SK-N-SH (cell line): ENCODE measurements at places on chromosomes 5 and 9. TPM values are rescaled to one million over a fixed set of nuclear protein-coding genes. Genes with fewer than 3 reads are reported as not detected.
A peak's percentile ranks its signal among the peaks of the same experiment; 100 is the strongest.

ITGA1 gene
- polyA plus RNA-seq, result 7.7 and 9.9 TPM in 2 replicates

DNA sequence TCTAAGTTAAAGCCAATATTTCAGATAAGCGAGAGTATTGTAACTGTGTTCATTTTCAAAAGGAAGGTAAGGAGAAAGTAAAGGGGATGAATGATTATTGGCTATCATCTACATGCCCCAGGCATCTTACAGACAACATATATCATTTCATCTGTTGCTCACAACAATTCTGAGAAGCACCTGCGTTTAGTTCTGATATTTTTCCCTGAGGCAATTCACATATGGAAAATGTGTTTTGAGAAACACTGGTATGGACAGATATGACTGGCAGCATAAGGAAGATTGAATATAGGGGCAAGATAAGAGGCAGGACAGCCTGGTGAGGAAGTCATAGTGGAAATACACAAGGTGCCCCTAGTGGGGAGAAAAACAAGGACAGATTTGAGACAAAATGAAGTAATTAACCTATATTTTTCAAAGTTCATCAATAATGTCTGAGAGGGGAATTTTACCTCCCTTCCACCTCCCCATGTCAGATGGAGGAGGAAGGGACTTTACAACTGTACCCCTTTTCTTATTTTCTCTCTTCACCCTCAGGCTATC lies 87.7 kb upstream of the TRIM32 start:
- DNase-seq, result peak; percentile 33
- H3K36me3 ChIP-seq, result no peaks in the 10 kb centered on the region
- no peak overlapping the region for H3K4me3 ChIP-seq
- peak overlapping the region; percentile 48 for H3K27ac ChIP-seq
- H3K27me3 ChIP-seq, result no peaks in the 10 kb centered on the region

DRD1 gene
- polyA plus RNA-seq, result 0.02 TPM in 1 of 2 replicates, not detected in the other

CARTPT gene
- polyA plus RNA-seq, result not detected in 2 replicates

DNA sequence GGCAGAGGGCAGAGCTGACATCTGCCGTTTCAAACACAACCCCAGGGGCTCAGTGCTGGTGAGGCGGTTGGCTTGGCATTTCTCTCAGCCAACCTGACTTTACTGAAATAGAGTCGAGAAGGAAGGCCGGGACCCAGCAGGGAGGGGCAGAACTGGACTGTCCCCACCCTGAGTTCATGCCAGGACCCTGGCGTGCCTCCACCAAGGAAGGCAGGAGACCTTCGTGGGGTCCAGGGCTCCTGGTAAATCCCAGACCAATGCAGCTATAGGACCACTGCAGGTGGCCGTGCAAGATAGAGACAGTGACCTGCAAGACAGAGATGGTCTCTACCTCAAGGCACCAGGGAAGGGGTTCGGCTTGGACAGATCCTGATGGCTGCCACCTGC lies 132.9 kb downstream of the ROR2 start:
- no peak overlapping the region for H3K4me3 ChIP-seq
- H3K27ac ChIP-seq, result no peak overlapping the region
- no peaks in the 10 kb centered on the region for H3K27me3 ChIP-seq
- no peak for DNase-seq
- H3K4me1 ChIP-seq, result peaks cover 23% of the 10 kb centered on the region; the same call in 1 of the 2 replicates

WDR38 gene
- not detected in 2 replicates for polyA plus RNA-seq

DNA sequence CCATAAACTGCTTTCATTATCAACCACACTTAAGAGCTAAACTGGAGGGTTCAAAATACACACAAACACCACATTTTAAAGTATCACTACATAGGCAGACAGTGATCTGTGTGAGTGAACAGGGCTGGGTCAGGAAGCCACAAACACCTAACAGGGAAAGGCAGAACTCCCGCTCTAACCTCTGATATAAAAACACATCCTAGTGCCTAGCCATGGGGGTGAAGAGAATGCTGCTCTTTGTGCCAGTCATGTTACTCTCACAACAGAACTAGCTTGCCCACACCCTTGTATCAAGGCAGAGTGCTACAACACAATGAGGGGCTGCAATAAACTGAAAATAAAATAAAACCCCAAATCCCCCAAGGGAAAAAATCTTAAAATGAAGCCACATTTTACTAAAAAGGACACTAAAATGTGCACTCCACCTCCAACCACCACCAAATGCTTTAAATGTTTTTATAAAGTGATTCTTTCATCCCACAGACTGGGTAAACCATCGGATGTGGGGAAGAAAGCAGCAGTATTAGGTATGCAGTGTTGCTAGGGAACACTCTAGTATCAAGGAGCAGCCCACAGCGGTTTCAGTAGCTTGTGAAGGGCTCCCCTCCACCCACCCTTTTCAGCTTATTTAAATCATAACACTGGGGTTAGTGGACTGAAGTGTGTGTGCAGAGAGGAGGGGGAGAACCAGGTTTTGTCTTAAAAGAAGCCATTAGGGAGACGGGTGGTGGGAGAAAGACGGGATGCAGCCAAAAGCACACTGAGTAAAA lies 64.5 kb downstream of the TMEM161B start:
- no peak overlapping the region for H3K27ac ChIP-seq
- no peak overlapping the region for H3K4me3 ChIP-seq
- H3K4me1 ChIP-seq, result no peaks in the 10 kb centered on the region; the same call in 1 of the 2 replicates

DNA sequence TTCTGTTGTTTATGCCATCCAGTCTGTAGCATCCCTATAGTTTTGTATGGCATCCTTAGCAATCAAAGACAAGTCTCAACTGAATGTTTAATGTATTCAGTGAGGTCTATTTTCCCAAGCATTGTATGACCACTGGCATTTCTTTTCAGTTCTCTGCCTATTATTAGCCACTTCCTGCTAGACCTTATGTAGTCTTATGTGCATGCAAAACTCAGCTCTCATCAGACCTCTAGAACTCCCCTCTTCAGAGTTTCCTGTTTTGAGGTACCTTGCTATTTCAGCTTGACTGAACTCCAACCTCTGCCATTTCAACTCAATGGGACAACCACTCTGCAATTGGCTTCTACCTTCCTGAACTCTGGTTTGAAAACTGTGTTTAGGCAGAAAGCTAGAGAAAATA lies 113.2 kb downstream of the SLC25A46 start:
- H3K36me3 ChIP-seq, result no peaks in the 10 kb centered on the region
- no peaks in the 10 kb centered on the region for H3K27me3 ChIP-seq
- no peak overlapping the region for H3K4me3 ChIP-seq
- H3K27ac ChIP-seq, result 0 out of 2 replicates have a peak overlapping the region, but pooled peaks have one; percentile 3
- no peak for DNase-seq
- H3K4me1 ChIP-seq, result no peaks in the 10 kb centered on the region; the same call in 1 of the 2 replicates

ADGRD2 gene
- 0.05 and 0.10 TPM in 2 replicates for polyA plus RNA-seq

DNA sequence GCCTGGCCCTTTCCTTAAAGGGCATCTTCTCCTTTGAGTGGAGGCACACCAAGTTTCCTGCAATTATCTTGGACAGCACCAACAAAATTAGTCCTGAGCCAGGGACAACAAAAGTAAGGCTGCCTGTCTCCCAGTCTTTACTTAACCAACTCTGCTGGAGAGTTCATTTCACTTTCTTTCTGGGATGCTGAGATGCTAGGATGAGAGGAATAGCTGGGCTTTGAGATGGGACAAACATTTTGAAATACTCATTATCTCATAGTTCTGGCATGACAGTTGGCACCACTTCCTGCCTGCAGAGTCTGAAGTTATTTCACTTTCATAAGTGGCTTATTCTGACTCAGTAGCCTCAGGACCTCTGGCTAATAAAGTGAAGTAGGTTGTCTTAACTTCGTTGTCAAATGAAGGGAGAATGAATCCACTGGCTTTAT lies 157.0 kb downstream of the C9orf152 start:
- no peaks in the 10 kb centered on the region; the same call in 1 of the 2 replicates for H3K36me3 ChIP-seq
- peak overlapping the region; percentile 92 for H3K27ac ChIP-seq
- H3K27me3 ChIP-seq, result no peaks in the 10 kb centered on the region

DNA sequence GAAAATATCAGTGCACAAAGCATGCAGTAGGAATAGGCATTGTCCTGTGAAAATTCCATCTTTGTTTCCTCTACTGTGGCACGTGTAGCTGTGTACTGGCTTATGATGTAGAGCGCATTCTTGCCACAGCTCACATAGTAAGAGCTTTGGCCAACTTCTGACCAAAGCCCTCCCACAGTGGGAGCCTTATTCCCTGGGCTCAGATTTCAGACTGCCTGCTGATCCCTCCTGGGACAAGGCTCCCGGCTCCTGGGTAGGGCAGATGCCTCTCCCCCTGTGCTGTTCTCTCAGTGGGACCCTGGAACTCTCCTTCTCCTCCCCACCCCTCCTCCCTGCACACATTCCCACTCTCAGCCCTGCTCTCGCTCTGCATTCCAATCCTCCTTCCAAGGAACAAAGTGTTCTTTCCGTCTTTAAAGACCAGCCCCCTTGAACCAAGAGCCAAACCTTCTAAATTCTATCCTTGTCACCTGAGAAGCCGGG lies 17.5 kb downstream of the LCP2 start:
- H3K27ac ChIP-seq, result no peak overlapping the region
- H3K27me3 ChIP-seq, result no peaks in the 10 kb centered on the region
- no peak overlapping the region for H3K4me3 ChIP-seq

GRCh38 chr5:57902095-57902494 lies 419.5 kb upstream of the ACTBL2 start:
- H3K4me1 ChIP-seq, result no peaks in the 10 kb centered on the region
- H3K27me3 ChIP-seq, result no peaks in the 10 kb centered on the region
- no peaks in the 10 kb centered on the region for H3K36me3 ChIP-seq
- H3K4me3 ChIP-seq, result no peak overlapping the region
- H3K27ac ChIP-seq, result no peak overlapping the region
- DNase-seq, result no peak

SPINK4 gene
- not detected in 2 replicates for polyA plus RNA-seq

- no peak overlapping the region for H3K27ac ChIP-seq
- H3K27me3 ChIP-seq, result no peaks in the 10 kb centered on the region
- no peak overlapping the region for H3K4me3 ChIP-seq
- no peaks in the 10 kb centered on the region for H3K36me3 ChIP-seq
- DNase-seq, result no peak
- no peaks in the 10 kb centered on the region for H3K4me1 ChIP-seq
These were observed 1035.1 kb downstream of the DTWD2 start for GRCh38 chr5:117953272-117953671.

DNA sequence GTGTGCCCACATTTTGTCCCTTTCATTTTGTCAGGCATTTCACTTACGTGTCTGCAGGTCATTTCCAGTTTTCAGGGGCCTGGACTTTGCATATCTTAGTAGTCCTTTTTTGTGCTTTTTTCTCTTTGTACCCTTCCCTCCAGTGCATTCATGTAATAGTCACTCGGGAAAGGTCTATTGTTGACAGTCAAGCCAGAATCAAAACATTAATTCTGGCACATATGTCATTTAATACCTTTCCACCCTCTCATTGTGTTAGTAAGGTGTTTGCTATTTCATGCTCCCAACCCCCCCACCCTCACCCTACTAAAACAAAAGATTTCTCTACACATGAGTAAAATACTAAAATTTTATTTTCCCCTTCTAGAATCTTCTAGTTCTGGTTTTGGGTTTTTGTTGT lies 42.7 kb downstream of the UGCG start:
- DNase-seq, result no peak
- no peak overlapping the region for H3K27ac ChIP-seq
- no peaks in the 10 kb centered on the region for H3K27me3 ChIP-seq
- no peak overlapping the region for H3K4me3 ChIP-seq
- peaks cover 12% of the 10 kb centered on the region for H3K36me3 ChIP-seq

TMEM252 gene
- not detected in 2 replicates for polyA plus RNA-seq
